ENCODE measurements at places on chromosomes 6 and 20.

DNA sequence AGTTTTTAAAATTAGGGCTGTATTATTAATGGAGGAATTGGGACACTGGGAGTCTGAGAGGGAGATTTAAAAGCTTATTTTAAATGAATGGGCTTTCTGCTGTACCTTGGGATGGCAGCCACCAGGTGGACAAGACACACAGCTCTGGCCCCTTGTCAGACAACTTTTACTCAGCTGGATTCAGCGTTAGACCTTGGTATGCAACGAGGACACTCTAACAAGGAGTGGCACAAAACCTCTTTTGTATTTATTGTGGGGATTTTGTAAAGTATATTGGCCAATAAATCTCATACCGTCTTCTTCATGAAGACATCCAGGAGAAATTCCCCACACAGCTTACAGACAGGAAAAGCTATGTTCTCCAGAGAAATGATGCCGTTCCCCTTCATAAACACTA is 105.7 kb downstream of the LCA5 start:
- no peak for DNase-seq

DNA sequence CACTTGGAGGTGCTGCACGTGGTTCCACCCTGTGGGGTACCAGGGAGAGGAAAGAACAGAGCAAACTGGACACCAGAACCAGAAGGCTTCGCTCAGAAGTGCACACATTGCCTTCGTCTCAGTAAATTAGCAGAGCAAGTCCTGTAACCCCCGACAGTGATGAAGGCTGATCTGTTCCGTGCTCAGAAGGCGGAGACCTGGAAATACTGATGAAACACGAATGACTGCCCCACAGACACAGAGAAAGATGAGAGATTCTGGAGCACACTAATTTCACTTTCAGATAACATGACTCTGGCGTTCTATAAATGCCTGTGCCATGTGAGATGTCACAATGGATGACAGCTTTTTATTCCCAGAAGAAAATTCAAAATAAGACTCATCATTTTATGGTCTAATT is 44.2 kb upstream of the CCR6 start:
- no peak for DNase-seq

DNA sequence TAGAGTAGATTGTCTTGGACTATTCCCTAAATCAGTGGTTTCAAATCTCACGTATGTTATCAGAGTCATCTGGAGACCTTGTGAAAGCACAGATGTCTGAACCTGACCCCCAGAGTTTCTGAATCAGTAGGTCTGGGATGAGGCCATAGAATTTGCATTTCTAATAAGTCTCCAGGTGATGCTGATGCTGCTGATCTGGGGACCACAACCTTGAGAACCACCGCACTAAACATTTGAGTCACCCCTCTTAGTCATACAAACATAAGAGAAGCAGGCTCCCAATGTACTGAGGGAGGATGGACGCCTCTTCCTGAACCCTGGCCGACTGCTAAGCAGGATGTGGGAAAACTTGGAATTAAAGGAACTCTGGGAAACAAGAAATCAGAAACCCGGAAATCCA is 187.8 kb upstream of the PRDM1 start:
- DNase-seq = peak; percentile 75

DNA sequence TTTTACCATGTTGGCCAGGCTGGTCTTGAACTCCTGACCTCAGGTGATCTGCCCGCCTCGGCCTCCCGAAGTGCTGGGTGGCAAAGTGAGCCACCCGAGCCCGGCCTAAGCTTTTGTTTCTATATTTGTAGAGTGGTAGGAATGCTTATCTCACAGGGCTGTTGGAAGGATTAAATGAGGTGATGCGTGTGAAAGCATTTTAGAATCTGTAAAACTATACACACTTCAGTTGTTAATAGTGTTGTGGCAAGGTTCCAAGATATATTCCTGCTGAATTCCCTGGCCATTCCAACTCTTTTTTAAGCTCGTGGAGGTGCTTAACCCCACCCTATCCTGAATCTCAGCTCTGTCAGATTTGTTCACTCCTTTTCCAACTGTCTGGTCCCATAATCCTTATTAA is 89.9 kb upstream of the AKIRIN2 start:
- DNase-seq = no peak

GRCh38 chr6:90227213-90227612 is 69.4 kb downstream of the BACH2 start:
- no peak for DNase-seq

DNA sequence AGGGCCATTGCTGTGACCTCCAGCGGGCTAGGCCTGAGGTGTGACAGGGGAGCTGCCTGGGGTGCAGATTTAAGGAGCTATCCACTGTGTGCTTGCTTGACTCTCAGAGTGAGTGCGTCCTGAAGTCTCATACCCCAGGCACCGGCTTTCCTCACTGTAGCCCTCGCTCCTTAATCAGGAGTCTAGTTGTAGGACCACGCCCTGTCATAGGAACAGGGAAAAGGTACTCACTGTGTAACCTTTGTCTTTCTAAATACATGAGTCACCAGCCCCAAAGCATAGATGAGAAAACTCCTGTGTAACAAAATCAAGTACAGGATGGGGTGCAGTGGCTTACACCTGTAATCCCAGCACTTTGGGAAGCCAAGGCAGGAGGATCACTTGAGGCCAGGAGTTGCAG is 141.7 kb downstream of the TMEM242 start:
- no peak for DNase-seq

DNA sequence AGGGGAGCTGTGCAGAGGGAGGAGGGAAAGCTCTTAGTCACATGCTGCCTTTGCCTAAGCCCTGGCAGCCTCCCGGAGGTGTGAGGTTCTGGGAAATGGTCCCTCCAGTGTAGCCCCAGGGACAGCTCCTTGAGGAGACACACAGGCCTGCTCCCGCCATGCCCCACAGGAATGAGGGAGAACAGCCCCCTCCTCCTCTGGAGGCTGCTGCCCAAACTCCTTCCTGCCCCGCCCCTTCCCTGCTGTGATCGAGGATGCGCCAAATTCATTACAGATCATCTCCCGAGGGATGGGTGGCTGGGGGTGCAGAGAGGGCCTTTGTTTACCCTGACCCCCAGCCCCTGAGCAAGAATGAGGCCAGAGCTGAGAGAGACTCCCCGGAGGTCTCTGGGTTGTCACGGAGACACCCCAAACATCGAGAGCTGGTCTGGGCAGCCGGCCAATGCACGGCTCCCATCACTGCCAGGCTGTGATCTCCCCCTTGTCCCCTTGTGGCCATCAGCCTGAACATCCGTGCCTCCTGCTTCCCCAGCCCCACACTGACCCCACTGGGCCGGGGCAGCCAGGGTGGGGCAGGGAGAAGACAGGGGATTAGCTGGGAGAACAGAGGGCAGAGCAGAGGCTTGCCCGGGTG is 8.4 kb downstream of the CYP21A2 start:
- no peak for DNase-seq

DNA sequence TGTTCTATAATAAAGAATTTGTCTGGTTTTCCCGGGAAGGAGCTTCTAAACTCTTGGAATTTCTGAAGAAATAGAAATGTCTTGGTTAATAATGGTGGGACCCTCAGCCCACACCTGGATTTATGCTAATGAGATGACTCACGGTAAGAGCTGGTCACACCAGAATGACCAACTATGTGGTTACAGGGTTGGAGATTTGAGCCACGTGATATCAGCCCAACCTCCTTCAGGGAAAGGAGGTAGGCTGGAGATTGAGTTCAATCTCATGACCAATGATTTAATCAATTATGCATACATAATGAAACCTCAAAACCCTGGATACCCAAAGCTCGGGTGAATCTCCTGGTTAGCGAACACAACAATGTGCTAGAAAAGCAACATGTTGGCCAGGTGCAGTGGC is 22.1 kb upstream of the CDKN1A start:
- no peak for DNase-seq

GRCh38 chr20:45508068-45508886 is 7.1 kb downstream of the SPINT3 start:
- no peak for DNase-seq

DNA sequence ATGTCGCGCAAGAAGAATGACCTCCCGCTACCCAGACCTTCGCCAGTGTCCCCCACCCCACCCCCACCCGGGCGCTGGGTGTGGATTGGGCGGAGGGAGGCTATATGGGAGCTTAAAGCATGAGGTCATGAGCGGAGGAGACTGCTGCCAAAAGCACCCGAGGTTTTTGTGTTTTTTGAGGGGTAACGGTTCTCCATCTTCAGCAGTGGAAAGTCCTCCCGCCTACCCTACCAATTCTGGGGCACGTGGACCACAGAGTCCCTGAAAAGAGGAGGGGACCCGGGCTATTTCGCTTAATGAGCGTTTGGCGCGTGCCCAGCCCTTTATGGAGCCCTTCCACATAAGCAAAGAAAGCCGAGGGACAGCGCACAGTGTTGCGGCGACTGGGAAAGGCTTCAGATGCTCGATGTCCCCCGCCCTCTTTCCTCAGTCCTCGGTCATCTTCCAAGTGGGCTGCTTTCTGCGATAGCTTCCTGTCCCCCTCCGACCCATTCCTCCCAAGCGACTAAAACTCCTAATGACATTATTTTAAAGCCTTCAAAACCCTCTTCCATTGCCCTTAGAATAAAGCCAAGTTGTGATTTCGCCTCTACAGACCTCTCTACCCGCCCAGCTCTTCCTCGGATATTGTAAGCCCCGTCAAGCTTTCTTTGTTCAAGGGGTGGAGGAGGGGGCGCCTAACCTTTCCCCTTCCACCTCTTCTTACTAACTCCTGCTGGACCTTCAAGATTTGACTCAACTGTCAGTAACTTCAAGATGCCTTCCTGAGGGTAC is 2.1 kb upstream of the TRERF1 start:
- DNase-seq = no peak

- DNase-seq = no peak
These were observed 7.2 kb upstream of the LY6G5C start for GRCh38 chr6:31687860-31688693.

DNA sequence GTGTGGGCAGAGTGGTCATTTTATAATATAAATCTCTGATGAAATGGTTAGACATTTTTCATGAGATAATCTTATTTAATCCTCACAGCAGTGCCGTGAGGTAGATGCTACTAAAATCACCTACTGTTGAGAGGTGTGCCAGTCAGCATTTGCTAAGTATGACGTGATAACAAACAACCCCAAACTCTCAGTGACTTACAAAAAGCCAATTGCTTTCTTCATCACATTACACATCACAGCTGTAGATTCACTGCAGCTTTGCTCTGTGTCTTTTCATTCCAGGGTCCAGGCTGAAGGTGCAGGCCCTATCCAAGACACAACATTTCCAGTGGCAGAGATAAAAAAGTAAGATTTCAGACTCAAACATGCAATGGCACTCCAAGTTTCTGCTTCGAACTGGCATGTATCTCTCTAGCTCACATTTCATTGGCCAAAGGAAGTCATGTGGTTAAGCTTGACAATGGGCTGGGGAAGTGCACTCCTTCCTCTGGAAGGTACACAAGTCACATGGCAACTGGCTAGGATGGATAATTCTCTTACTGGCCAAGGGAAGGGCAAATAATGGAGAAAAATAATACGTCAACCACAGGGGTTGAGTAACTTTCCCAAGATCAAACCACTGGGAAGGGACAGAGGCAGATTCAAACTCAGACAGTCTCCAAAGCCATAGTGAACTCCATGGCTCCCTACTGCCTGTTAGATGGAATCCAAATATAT is 69.5 kb upstream of the EPB41L1 start:
- DNase-seq = no peak

GRCh38 chr6:135939208-135939591 is 87.7 kb downstream of the PDE7B start:
- DNase-seq = no peak

DNA sequence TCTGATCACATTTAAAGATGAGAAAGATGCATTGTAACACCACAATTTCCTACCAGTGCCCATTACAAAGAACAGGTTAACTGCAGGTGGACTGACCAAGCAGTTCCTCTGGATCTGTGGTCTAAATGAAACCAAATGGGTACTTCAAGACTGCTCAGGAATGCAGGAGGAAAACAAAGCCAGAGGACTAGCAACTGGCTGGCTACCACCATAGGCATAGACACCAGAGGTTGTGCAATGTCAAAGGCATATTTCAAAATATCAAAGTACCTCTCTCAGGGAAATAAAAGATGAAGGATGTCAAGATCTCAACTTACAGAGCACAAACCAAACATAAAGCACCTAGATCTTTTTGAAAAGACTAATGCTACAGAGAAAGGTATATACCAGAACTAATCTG is 65.5 kb downstream of the GMDS start:
- DNase-seq = no peak

DNA sequence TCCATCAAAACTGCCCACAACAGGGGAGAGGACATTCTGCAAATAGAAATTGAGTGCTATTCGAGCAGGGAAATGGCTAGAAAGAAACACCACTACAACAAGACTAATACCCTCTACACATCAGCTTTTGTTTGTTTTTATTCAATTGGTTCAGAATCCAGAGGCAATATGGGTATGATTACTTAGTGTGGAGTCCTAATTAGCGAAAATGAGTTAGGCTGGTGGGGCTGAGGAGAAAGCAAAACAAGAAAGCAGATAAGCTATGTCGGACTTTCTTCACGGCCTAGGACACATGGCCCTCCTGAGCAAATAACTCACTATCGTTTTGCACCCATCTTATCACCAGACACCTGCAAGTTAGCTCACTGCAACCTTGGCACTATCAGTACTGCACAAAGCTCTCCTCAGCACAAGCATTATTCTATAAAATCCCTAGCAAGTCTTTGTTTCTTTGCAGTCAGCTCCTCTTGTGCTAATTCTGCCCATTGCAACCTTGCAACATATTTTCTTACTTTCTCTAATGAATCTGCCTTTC is 31.3 kb upstream of the SH3BGRL2 start:
- DNase-seq = no peak

- no peak for DNase-seq
These were observed 114.2 kb upstream of the LY86 start for GRCh38 chr6:6474170-6474920.

GRCh38 chr6:165010556-165011535 is 298.6 kb downstream of the C6orf118 start:
- DNase-seq = no peak

DNA sequence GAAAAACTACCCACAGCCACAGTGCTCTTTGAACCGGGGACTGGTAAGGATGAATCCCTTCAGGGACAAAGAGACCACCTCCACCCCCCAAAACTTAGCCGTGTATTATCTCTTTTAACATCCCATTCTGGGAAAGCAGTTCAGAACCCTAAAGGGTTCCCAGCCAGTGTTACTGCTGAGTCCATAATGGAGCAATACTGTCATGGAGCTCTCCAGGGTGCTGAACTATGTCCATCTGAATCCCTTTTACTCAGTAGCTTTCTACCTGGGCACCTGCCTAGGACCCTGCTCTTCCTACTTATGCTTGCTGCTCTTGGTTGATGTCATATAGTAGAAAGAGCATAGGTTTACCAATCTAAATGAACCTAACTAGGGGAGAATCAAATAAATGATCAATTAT is 22.3 kb upstream of the SAYSD1 start:
- DNase-seq = peak; percentile 32

- DNase-seq = no peak
These were observed 130.1 kb downstream of the BCAS1 start for GRCh38 chr20:53940360-53940702.

- no peak for DNase-seq
These were observed 99.2 kb downstream of the NOL4L start for GRCh38 chr20:32485770-32486478.
